ENCODE measurements at places on chromosomes 13 and 19.

DNA sequence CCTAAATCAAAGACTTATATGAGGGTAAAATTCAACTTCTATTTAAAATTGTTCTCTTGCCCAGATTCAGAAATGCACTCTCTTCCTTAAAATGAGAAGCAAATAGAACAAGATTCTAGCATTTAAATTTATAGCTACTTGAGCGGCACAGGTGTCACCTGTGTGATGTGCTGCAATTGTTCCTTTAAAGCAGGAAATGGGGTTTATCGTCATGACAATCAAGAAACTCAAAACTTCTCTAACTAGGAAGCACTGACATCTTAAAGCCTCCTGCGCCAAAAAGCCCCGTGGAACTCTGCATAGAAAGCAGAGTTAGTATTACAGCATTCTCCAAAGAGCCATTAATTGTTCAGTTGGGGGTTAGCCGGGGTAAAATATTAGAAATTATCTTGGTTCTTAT lies 2.6 kb upstream of the OXGR1 start:
- DNase-seq: no peak

DNA sequence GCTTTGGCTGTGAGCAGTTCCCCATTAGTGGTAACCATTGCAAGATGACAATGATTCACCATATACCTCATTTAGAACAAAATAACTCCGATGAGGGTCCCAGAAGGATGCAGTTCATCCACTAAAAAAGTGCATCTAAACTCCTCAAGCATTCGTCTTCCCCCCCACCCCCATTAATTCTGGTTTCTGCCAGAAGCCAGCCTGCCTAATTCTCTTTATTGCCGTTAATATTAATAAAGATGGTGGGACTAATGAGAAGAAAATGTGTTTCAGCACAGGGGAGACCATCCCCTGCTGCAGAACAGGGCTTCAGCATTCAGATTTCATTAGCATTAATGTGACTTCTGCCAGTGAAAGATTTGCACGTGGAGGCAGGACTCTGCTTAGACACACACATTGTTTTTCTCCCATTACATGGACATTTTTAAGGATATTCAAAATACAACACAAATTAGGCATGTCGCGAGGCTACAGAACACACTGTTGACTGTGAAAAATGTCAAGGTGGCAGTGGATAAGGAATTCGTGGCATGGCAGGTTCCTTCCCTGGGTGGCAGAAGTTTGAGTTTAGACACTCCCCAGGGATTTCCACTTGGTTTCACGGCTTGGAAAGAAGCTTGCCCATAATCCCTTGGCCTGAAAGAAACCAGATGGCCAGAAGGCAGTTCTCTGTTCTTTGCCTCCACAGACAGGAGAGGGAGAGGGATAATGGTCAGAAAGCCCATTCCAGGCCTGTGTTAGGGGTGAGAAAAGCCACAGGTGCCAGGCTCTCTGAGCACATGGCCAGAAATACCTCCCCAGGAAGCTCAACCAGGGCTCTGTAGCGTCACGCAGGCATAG lies 236.5 kb downstream of the FOXO1 start:
- no peak for DNase-seq

DNA sequence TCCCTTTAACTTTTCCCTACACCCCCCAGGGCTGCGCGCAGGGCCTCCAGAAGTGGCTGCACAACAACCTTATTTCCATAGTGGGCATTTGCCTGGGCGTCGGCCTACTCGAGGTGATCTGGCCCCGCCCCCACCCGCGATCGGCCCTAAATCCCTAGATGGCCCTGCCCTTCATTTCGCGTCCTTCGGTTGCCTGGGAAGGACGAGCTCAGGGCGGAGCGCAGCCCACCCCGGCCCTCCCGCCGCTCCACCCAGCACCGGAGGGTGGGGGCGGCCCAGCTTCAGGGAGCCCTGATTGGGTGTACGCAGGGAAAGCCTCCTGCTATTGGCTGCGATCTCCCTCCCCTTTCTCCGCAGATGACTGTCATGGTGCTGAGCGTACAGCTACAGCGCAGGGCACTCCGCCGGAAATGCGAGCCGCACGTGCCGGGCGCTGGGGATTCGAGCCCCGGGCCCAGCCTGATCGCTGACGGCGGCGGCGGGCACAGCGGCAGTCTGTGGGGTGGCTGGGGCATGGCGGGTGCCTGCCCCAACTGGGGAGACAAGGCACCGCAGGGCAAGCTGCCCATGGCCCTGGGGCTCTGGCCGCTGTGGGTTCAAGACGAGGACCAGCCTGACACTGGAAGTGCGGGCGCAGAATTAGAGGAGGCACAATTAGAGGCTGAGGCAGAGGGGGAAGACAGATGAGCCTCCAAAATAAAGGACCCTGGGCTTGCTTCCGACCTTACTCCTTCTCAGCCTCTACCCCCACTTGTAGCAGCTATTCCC lies 4.3 kb downstream of the CD37 start:
- no peak for DNase-seq

DNA sequence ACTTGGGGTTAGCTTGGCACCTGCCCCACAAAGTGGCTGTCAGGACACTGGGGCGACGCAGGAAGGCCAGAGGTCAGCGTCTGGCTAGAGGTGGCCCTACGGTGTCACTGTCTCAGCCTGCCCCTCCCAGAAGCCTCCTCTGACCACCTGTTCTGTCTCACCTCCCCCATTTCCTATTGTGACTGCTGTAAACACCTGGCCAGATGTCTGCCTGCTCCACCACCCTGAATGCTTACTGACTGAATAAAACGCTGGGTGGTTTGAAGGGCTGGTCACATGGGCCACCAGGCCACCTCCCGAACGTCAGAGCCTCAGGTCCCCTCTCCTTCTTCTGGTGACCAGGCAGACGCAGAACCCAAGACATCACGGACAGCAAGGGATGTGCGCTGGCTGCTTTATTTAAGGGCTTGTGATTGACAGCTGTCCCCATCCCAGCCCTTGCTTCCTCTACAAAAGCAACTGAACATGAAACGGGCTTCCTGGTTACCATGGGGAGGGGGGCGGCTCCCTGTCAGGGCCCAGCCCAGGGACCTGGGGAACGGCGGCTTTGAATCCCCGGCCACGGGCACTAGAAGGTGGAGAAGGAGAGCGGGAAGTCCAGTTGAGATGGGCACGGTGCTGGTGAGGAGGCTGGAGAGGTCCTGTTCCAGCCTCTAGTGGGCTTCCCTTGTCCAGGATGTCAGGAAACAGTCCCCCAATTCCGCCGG lies 6.2 kb downstream of the ELOF1 start:
- DNase-seq: no peak

DNA sequence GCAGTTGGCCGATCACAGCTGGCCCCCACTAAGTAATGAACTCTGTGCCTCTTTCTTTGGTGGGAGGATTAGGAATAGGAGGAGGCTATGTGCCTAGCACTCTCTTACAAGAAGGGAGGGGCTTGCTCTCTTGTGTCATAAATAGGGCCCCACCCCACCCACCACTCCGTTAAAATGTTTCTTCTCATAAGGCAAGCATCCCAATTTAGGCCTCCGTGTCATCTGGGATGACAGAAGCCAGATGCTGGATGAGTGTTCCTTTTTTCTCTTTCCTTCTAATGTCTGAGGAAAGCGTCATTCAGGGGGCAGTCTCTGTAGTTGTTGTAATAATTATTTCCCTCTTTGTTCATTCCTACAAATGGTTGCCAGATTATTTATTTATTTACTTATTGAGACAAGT lies at the start of gene LIPE:
Gene LIPE (minus strand): TSS at position 76 of the 400 bp plus-strand sequence. CDS start 239 bp downstream, outside the sequence.
- DNase-seq: no peak

- DNase-seq: no peak
Observed at GRCh38 chr19:3660493-3661219, 34.1 kb upstream of the CACTIN start.

DNA sequence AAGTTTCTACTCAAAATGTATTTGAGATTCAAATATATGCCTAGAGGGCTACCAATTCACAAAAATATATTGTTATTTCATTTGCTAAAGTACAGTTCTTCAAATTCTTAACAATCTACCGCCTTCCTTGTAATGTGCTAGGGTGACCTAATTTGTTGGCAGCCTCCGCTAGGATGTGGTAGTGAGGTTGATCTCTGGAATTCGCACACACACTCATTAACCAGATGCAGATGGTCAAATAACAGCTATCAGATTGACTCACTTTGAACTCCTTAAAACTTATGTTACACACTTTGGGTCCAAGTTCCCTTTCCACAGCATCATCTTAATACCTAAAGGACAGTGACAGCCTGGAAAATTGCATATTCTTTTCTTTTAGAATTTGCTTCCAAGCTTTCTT lies 367.3 kb downstream of the DCT start:
- no peak for DNase-seq

DNA sequence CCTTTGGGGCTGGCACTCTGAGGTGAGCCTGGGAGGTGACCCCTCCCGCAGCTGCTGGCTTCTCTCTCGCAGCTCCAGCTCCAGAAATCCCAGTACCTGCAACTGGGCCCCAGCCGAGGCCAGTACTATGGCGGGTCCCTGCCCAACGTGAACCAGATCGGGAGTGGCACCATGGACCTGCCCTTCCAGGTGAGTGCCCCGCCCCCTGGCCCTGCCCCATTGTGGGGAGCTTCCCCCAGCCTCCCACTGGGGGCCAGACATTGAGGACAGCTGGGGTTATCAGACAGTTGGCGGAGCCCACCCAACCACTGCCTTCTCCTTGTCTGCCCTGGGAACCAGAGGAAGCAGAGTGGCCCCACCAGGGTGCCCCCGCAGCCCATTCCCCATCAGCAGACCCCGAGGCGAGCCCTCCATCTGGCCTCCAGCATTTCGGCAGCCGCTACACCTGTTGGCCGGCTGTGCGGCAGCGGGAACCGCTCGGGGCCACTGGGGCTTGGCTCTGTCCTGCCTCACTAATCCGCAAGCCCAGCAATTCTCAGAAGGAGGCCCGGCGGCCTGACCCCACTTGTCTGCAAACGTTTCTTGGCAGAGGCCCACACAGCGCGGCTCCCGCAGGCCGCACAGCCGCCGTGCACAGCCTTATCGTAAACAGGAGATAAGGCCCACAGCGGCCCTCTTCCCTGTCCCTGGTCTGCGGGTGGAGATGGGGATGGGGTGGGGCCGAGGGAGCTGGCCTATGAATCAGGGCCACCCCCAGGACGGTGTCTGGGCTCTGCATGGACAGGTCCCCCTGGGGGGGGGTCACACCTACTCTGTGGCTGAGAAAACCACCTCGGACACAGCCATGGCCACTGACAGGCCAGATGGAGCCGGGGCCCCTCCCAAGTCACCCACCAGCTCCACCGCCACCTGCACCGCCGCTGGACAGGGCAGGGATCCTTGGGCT lies 48.0 kb downstream of the COMP start:
- DNase-seq: no peak

- DNase-seq: no peak
Observed at GRCh38 chr19:18304458-18305310, 18.2 kb downstream of the LSM4 start.

DNA sequence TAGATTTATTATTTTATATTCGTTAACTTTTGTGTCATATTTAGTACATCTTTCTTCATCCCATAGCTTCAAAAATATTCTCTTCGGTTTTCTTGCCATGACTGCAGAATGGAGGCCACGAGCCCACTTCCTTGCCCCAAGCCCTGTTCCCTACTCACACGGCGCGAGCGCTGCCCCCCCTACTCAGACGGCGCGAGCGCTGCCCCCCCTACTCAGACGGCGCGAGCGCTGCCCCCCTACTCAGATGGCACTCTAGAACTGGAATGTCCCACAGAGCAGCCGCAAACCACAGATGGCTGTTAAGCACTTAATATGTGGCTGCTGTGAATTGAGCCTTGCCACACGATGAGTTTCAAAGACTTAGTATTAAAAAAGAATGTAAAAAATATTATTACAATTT lies 102.2 kb upstream of the PEG3 start:
- DNase-seq: no peak

GRCh38 chr13:80529734-80530133 lies 188.8 kb upstream of the SPRY2 start:
- no peak for DNase-seq

DNA sequence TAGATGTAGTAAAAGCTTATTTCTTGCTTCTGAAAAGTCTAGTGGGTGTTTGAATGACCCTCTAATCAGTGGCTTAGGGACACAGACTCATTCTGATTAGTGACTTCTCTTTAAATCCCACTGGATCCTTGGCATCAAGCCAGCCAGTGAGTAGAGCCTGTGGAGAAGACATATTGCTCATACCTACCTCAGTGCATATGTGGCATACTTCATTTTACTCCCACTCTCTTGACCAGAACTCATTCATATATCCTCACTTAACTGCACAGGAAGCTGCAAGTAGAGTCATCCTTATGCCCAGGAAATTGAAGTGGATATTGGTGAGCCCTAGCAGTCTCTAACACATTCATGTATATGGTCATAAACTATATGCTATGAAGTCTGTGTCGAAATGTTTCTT lies 148.3 kb downstream of the PDS5B start:
- no peak for DNase-seq

DNA sequence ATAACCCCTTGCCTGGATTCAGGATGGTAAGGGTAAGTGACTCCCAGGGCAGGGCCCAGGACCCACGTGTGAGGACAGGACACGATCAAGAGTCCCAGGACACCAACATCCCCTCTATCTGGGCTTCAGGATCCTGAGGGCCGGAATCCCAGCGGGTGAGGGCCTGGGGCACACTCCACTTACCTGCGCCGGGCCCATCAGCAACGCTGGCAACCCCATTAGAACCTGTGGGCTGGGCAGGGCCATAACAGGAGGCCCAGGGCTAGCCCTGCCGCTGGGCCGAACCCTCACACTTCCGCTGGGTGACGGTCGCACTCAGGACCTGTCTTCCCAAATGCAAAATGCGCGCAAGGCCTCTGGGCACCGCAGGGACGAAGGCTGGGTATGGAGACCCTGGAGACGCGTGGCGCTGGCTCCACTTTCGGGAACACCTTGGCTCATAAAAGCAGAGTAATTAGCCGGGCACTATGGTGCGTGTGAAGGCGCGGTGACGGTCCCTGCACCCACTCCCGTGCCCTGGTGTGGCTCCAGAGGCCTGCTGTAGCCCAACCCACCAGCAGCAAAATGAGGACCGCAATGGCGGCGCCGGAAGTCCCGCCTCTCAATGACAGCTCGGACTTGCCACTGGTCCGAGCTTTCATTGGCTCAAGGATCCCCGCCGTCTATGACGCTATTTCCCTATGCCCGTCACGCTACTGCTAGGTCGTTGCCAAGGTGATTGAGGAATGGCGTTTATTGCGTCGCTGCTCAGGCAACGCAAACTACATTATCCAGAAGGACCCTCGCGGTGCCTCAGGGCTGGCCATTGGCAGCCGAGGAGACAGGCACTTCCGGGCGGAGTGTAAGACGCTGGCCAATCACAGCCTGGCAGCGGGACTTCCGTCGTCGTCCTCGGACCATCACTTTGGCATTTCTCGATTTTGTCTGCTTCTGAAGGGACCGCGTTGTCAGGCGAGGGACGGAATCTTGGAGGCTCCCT lies at the start of gene ZNF132:
Gene ZNF132 (minus strand): TSS at position 578 of the 979 bp plus-strand sequence. CDS start 332 bp downstream, at position 246.
- peak; percentile 88 for DNase-seq

DNA sequence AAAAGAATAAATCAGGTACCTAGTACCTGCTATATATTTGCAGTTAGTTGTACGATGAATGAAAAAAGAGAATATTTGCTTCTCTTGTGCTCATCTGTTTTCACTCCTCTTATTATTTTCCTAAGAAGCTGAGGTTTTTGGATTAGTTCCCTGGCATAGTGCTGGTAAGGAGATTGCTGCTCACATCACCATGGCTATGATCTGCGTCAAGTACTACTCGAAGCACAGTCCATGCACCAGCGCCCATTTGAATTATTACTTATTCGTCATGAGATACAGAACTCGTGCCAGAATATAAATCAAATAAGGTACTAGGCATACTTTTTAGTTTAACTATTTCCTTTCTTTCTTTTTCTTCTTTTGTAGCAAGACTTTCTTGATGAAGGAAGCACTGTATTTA lies 7.1 kb downstream of the SERTM1 start:
- no peak for DNase-seq
